ENCODE measurements at places on chromosomes 7 and 10. TPM values are rescaled to one million over a fixed set of nuclear protein-coding genes. Genes with fewer than 3 reads are reported as not detected.

- no peak overlapping the region for H3K27ac ChIP-seq
- H3K4me3 ChIP-seq, result no peak overlapping the region
- no peak for DNase-seq
- peaks cover 23% of the 10 kb centered on the region for H3K4me1 ChIP-seq
These were observed 23.0 kb upstream of the ZRANB1 start for GRCh38 chr10:124918906-124919305.

- peaks cover 3% of the 10 kb centered on the region for H3K27me3 ChIP-seq
- no peak overlapping the region for H3K4me3 ChIP-seq
- peaks cover 10% of the 10 kb centered on the region for H3K4me1 ChIP-seq
- no peaks in the 10 kb centered on the region for H3K36me3 ChIP-seq
- no peak overlapping the region for H3K27ac ChIP-seq
- no peak for DNase-seq
These were observed 72.5 kb downstream of the CDHR3 start for GRCh38 chr7:106035568-106035967.

- DNase-seq, result no peak
- H3K27ac ChIP-seq, result no peak overlapping the region
- peaks cover 18% of the 10 kb centered on the region for H3K27me3 ChIP-seq
- H3K4me3 ChIP-seq, result no peak overlapping the region
- no peaks in the 10 kb centered on the region for H3K4me1 ChIP-seq
- H3K36me3 ChIP-seq, result no peaks in the 10 kb centered on the region
These were observed 21.2 kb upstream of the BLOC1S2 start for GRCh38 chr10:100307684-100308083.

DNA sequence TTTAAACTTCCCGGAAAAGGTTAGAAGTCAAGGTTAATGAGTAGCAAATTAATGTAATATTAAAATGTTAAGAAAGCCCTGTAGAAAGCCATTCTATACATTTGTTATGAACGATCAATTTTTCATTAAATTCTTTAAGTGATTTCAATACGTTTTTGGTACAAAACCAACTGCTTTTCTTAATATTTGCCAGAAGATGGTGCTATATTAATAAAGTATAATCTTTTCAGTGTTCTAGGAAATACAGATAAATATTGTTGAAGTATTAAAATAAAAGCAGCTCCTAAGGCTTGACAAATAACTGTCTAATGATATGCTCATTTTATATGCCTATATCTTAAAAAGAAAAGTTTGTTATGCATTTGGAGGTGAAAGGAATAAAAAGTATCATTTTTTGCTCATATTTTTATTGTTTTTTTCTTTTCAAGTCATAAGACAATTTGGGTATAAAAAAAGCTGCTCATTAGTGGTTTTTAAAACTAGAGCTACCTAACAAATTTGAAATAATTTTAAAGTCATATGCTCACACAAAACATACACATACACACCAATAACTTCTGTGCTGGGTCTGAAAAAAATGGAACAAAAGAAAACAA, 130.3 kb upstream of the POT1 start:
- no peak overlapping the region for H3K27ac ChIP-seq
- H3K4me3 ChIP-seq, result no peak overlapping the region
- H3K36me3 ChIP-seq, result no peaks in the 10 kb centered on the region
- no peaks in the 10 kb centered on the region for H3K4me1 ChIP-seq

DNA sequence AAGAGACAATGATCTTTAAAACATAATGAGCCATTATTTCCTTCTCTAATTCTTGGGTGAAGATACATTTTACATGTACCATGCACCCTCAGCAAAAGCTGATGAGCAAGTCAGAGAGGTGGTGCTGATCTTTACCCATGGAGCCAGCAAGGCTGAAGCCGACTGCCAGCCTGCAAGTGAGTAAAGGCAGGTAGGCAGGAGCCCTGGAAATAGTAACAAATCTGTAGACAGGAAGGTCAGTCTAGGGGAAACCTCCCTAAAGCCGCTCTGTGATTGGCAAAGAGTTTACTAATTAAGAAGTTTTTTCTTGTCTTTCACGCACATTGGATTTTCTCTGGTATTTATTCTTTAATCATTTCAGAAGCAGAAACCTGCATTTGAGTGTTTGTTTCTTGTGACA, 67.9 kb downstream of the PRKCQ start:
- H3K4me3 ChIP-seq, result no peak overlapping the region
- no peak for DNase-seq
- no peaks in the 10 kb centered on the region for H3K27me3 ChIP-seq
- H3K36me3 ChIP-seq, result peaks cover 59% of the 10 kb centered on the region

DNA sequence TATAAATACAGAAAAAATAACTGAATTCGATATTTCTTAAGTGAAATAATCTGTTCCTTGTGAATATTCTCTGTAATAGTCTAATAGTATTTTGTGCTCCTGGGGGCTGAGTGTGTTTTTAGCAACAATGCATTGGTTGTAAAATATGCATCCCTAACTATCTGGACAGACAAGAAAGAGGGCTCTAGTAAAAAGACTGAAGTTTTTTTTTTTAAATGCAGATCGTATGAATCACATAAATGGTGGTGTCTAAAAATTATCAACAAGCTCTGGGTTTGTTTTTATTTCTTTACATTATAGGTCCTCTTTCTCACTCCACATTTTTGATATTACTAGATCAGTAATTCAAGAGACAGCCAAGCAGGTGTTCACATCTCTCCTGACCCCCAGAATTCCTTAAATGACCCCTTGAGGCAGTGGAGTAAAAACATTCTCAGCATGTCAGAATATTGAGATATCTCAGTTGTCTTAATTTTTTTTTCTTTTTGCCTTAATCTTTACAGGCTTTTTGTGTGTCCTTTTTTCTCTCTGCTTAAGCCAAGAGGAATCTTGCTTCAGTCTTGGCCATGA, 18.2 kb downstream of the ARID5B start:
- no peak for DNase-seq
- H3K36me3 ChIP-seq, result peaks cover 17% of the 10 kb centered on the region
- H3K4me3 ChIP-seq, result no peak overlapping the region
- no peaks in the 10 kb centered on the region for H3K4me1 ChIP-seq
- H3K27ac ChIP-seq, result no peak overlapping the region

Gene GBX1
- not detected for total RNA-seq

GRCh38 chr7:151770232-151770631, 106.7 kb downstream of the PRKAG2 start:
- no peaks in the 10 kb centered on the region for H3K36me3 ChIP-seq
- no peak for DNase-seq
- peak overlapping the region; percentile 75 for H3K27ac ChIP-seq
- no peaks in the 10 kb centered on the region for H3K27me3 ChIP-seq
- H3K4me1 ChIP-seq, result peaks cover 50% of the 10 kb centered on the region

GRCh38 chr10:88090568-88091214, 227.3 kb downstream of the PTEN start:
- H3K27ac ChIP-seq, result peak overlapping the region; percentile 74
- H3K36me3 ChIP-seq, result no peaks in the 10 kb centered on the region
- peaks cover 32% of the 10 kb centered on the region for H3K4me1 ChIP-seq
- H3K27me3 ChIP-seq, result no peaks in the 10 kb centered on the region
- H3K4me3 ChIP-seq, result no peak overlapping the region

Gene ARL5B
- 9.7 TPM for total RNA-seq

Gene EIF3B
- 166 TPM for total RNA-seq

GRCh38 chr7:139696552-139696951, 81.2 kb downstream of the HIPK2 start:
- H3K27me3 ChIP-seq, result no peaks in the 10 kb centered on the region
- peaks cover 4% of the 10 kb centered on the region for H3K36me3 ChIP-seq
- no peak overlapping the region for H3K27ac ChIP-seq
- no peak overlapping the region for H3K4me3 ChIP-seq
- DNase-seq, result no peak
- H3K4me1 ChIP-seq, result peaks cover 8% of the 10 kb centered on the region

DNA sequence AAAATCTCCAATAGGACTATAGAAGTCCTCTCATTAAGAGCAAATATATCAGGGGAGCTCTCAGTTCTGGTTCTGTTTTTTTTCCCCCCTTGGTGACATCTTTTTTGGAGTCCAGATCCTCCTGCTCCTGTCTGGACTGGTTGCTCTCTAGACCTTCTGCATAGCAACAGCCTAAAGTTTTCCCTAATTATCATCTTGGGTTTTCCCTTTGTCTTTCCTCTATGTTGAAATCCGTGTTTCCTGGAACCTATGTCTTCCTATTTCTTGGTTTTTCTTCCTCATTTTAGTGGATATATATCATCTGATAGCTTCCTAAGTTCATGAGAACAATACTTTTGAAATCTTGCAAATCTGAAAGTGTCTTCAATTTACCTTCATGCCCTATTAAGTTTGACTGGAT, 29.7 kb upstream of the MTERF1 start:
- no peaks in the 10 kb centered on the region for H3K27me3 ChIP-seq
- H3K4me1 ChIP-seq, result no peaks in the 10 kb centered on the region
- H3K27ac ChIP-seq, result no peak overlapping the region
- no peaks in the 10 kb centered on the region for H3K36me3 ChIP-seq
- no peak overlapping the region for H3K4me3 ChIP-seq

GRCh38 chr10:95350219-95350829, 59.5 kb upstream of the PDLIM1 start:
- no peak overlapping the region for H3K4me3 ChIP-seq
- no peaks in the 10 kb centered on the region for H3K27me3 ChIP-seq
- H3K36me3 ChIP-seq, result no peaks in the 10 kb centered on the region
- no peaks in the 10 kb centered on the region for H3K4me1 ChIP-seq
- no peak for DNase-seq
- H3K27ac ChIP-seq, result no peak overlapping the region

DNA sequence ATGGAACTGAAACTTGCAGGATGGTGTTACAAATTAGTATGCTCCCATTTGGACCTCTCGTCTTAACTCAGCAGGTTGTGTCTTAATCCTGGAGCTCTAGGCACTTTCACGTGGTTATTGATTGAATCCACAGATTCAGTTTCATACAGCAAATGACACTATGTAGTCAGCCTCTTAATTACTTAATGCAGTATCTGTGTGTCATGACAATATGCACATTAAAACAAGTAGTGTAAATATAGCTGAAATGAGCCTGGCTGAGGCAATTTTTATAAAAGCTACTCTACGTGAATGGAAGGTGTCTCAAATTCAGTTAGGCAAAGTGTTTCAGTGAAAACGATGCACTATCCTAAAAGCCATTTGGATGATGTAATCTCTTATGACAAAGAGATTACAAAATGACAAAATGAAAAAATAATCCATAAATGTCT, 86.8 kb downstream of the CD36 start:
- no peaks in the 10 kb centered on the region for H3K27me3 ChIP-seq
- no peak overlapping the region for H3K4me3 ChIP-seq
- no peak overlapping the region for H3K27ac ChIP-seq
- H3K36me3 ChIP-seq, result no peaks in the 10 kb centered on the region

GRCh38 chr7:2478399-2478785, 2.2 kb upstream of the GRIFIN start:
- no peak overlapping the region for H3K27ac ChIP-seq
- DNase-seq, result no peak
- no peaks in the 10 kb centered on the region for H3K36me3 ChIP-seq
- peaks cover 37% of the 10 kb centered on the region for H3K27me3 ChIP-seq

DNA sequence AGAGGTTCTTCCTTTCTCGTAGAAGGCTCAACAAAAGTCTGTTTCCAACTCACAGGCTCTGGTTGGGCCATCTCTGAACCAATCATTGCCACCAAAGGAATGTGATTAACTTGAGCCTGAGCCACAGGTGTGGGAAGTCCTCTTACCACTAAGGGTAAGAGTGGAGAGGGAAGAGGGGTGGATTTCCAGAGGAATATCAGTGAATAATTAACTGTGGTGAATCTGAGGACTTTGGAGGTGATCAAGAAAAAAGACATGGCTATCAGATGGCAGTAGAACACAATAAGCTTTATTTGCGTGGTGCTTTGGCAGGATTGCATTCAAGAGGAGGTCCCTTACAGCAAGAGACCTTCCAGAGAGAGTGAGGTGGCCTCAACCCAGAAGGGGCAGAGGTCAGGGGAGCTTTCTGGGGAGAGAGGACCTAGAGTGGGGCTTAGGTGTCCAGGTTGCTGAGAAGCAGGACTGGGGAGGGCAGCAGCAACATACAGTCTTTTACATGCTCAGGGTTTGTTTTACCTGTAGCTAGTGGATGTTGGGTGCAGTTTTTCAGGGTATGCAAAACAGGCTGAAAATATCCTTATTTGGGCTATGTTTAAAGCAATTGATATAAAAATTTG, 61.4 kb downstream of the BBS9 start:
- no peak overlapping the region for H3K4me3 ChIP-seq
- H3K27me3 ChIP-seq, result no peaks in the 10 kb centered on the region
- peaks cover 6% of the 10 kb centered on the region for H3K4me1 ChIP-seq
- H3K27ac ChIP-seq, result peak overlapping the region; percentile 15
